ENCODE measurements at places on chromosomes 1 and 21. TPM values are rescaled to one million over a fixed set of nuclear protein-coding genes. Genes with fewer than 3 reads are reported as not detected.

The ATP1A2 gene
- total RNA-seq, result 0.10 TPM

The AMY2A gene
- not detected for total RNA-seq

The DNASE2B gene
- total RNA-seq, result not detected

The GPR37L1 gene
- 0.14 TPM for total RNA-seq

The GPA33 gene
- total RNA-seq, result not detected

The ALX3 gene
- total RNA-seq, result not detected

The PCSK9 gene
- total RNA-seq, result 3.0 TPM

The S100A7 gene
- total RNA-seq, result not detected

The CHIT1 gene
- total RNA-seq, result not detected

The ADGRB2 gene
- total RNA-seq, result 4.9 TPM

The PLA2G2A gene
- total RNA-seq, result not detected
